Fibroblast of skin of right biceps (primary cell): ENCODE measurements at places on chromosomes 3 and 15.

- DNase-seq, result no peak
Measured at GRCh38 chr15:59063042-59063441, 41.9 kb upstream of the CCNB2 start.

GRCh38 chr3:14561051-14561960, 21.2 kb upstream of the GRIP2 start:
- peak; percentile 59 for DNase-seq

- DNase-seq, result no peak
Measured at GRCh38 chr3:119628390-119628789, 30.7 kb downstream of the PLA1A start.

DNA sequence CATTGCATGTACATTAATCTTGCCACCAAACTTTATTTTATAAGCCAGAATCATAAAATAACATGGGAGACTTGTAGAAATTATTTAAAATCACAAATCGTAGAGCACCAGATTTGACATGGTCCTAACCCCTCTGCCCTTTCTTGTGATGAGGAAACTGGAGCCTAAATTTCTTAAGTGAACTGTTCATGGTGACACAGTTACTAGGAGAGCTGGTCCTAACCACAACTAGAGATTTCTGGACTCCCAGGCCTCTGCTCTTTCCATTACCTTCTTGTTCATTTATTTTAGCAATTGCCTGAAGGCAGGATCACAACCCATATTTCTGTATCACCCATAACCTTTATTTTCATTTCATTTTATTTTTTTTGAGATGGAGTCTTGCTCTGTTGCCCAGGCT, 352.5 kb downstream of the LPP start:
- no peak for DNase-seq

DNA sequence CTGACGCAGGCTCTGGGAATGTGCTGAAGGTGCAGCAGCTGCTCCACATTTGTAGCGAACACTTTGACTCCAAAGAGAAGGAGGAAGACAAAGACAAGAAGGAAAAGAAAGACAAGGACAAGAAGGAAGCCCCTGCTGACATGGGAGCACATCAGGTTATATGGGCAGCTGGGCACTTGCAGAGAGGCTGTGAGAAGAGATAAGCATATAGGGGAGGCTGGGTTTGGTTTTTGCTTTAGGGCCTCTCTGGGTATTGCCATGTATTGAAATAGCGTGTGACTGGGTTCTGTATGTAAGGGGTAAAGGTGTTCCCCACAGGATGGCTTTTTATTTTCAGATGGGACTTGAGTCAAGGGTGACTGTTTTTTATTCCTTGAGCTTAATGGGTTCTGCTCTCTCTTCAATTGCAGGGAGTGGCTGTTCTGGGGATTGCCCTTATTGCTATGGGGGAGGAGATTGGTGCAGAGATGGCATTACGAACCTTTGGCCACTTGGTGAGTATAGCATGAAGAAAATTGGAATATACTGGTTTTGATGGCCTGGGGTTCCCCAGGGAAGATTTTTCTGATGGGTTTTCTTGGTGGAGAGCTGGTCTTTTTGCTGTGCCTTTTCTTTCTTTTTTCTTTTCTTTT, 7.4 kb downstream of the PSMD2 start:
- no peak for DNase-seq

DNA sequence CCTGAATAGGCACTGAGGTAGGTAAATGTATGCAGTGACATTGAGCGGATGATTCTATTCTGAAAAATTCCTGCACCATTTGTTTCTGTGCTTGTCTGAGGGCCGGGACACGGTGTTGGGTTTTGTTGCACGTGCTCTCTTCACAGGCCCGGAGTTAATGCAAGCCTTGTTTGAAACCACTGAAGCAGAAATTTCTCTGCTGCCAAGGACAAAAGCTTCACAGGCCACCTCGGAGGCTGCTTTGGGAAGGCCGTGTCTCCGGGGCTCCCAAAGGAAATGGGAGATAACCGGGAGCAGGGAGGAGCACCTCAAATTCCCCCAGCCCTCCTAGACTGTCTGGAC, 179.4 kb downstream of the OPA1 start:
- no peak for DNase-seq

DNA sequence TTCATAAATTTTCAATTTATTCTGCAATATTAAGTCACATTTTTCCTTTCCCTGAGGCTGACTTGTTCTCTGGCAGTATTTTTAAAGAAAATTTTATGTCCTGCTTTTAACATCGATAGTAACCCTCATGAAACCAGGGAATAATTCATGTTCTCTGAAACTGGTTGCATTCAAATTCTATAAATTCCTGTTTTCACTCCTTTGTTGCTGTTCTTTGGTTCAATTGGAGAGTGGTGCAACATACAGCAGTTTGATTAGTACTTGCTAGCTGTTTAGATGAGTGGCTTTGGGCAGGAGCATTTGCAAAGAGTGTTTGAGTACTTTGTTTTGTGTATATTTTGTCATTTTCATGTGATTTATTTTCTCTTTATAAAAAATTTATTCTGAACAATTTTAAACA, 19.2 kb downstream of the ZIC1 start:
- no peak for DNase-seq

DNA sequence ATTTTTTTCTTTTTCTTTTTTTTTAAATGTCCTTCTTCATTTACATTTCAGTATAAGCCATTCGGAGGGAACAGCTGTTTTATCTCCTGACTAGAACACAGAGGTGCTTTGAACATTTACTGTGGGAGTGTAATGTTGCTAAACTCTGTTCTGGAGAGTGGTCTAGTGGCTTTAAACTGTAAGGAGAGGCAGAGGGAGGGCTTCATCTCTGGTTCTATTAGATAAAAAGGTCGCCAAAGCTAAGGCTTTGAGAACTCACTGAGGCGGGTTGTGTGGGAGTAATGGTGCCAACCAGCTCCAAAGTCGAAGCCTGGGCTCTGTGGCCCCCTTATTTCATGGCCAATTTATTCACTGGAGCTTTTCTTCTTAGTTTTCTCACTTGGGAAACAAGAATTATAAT, 133.2 kb downstream of the ANXA2 start:
- DNase-seq, result no peak

DNA sequence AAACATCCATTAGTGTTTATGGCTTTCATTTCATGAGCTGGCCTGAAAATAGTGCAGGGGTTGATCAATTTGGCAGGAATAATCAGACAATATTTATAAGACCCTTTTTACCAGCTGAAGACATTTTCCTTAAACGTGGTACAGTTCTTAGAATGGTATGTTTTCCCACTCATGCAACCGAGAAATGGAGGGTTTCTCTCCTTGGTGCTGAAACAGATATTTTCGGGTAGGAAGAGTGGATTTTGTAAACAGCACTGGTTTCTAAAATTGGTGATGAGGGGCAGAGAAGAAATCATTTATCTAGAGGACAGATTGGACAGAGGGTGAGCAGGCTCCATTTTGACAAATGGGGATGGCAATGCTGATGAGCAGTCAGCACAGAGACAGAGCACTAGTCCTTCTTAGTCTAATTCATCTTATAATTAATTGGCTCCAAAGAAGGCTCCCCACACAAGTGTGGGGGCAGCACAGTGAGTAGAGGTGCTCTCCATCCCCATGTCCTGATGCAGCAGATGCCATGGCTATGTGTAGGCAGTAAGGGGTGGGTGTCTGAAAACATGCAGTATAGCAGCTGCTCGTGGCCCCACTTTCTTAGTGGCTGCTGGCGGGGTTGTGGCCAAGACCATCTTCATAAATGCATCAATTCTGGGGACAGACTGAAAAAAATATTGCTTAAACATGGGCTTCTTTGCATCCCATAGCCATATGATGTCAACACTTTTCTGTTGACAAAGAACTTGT, 18.1 kb upstream of the SLC7A14 start:
- DNase-seq, result no peak

- peak; percentile 16 for DNase-seq
Measured at GRCh38 chr3:100427699-100428098, 26.4 kb downstream of the LNP1 start.

- DNase-seq, result no peak
Measured at GRCh38 chr3:126149960-126150515, 30.3 kb downstream of the ALDH1L1 start.
